Cardiac muscle cell (in vitro differentiated cells and primary cell): ENCODE measurements at places on chromosomes 5 and 9. TPM values are rescaled to one million over a fixed set of nuclear protein-coding genes. Genes with fewer than 3 reads are reported as not detected.
A peak's percentile ranks its signal among the peaks of the same experiment; 100 is the strongest.

LRSAM1 gene
- total RNA-seq: 32.6 and 39.4 TPM in 2 replicates

GRCh38 chr9:72985746-72986145 lies 32.9 kb upstream of the ALDH1A1 start:
- H3K27me3 ChIP-seq: no peaks in the 10 kb centered on the region
- H3K4me1 ChIP-seq: no peaks in the 10 kb centered on the region
- H3K27ac ChIP-seq: no peak overlapping the region
- H3K36me3 ChIP-seq: no peaks in the 10 kb centered on the region
- H3K4me3 ChIP-seq: no peak overlapping the region

DNA sequence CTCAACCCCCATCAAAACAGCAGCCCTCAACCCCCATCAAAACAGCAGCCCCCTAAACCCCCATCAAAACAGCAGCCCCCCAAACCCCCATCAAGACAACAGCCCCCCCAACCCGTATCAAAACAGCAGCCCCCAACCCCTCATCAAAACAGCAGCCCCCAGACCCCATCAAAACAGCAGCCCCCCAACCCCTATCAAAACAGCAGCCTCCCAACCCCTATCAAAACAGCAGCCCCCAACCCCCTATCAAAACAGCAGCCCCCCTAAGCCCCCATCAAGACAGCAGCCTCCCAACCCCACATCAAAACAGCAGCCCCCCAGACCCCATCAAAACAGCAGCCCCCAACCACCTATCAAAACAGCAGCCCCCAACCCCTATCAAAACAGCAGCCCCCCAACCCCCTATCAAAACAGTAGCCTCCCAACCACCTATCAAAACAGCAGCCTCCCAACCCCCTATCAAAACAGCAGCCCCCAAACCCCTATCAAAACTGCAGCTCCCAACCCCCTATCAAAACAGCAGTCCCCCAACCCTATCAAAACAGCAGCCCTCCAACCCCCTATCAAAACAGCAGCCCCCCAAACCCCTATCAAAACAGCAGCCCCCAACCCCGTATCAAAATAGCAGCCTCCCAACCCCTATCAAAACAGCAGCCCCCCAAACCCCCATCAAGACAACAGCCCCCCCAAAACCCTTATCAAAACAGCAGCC lies 1.2 kb downstream of the TPPP start:
- peaks cover 5% of the 10 kb centered on the region for H3K27me3 ChIP-seq
- H3K4me3 ChIP-seq: no peak overlapping the region
- no peak overlapping the region for H3K27ac ChIP-seq
- H3K4me1 ChIP-seq: no peaks in the 10 kb centered on the region

CCL28 gene
- 0.07 TPM in 1 of 2 replicates, not detected in the other for total RNA-seq

GRCh38 chr5:111830333-111830732 lies 73.3 kb upstream of the NREP start:
- peak; percentile 46 for DNase-seq
- H3K4me1 ChIP-seq: no peaks in the 10 kb centered on the region
- H3K36me3 ChIP-seq: no peaks in the 10 kb centered on the region
- H3K4me3 ChIP-seq: no peak overlapping the region
- no peaks in the 10 kb centered on the region for H3K27me3 ChIP-seq
- H3K27ac ChIP-seq: no peak overlapping the region

DNA sequence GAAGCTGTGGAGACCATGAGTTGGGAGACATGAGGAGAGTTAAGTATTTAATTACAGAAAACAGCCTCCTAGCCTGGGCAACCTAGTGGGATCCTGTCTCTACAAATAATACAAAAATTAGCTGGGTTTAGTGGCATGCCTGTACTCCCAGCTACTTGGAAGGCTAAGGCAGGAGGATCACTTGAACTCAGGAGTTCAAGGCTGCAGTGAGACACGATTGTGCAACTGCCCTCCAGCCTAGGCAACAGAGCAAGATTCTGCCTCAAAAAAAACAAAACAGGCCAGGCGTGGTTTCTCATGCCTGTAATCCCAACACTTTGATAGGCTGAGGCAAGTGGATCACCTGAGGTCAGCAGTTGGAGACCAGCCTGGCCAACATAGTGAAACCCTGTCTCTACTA lies 52.6 kb downstream of the AQP7 start:
- no peak overlapping the region for H3K4me3 ChIP-seq
- H3K4me1 ChIP-seq: no peaks in the 10 kb centered on the region
- DNase-seq: no peak
- no peaks in the 10 kb centered on the region for H3K27me3 ChIP-seq
- no peak overlapping the region for H3K27ac ChIP-seq

DNA sequence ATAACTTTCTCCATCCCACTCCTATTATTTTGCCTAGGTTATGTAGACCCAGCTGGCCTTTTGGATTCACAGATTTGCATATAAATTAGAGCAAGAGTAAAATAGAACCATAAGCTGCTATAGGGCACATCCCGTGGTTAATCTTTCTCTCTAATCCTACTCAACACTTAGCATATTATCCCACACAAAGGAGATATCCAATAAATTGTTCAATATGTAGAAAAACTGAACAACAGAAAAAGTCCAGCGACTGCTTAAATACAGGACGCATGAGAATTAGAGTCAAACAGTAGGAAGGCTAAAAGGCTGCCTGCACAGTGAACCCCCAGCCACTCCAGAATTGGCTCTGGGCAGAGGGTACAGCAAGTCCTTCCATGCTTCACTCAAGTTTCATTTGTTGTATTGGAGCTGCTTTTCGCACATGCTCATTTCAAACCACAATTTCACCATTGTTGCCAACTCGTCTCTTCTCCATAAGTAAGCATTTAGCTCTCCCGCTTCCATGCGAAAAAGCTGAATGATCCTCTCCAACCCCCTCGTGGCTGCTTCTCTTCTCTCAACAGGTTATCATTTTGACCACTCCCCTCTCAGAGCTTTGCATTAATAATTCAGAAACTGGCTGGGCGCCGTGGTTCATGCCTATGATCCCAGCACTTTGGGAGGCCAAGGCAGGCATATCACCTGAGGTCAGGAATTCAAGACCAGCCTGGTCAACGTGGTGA lies 14.1 kb upstream of the IQGAP2 start:
- H3K4me3 ChIP-seq: no peak overlapping the region
- no peaks in the 10 kb centered on the region for H3K36me3 ChIP-seq
- H3K27me3 ChIP-seq: no peaks in the 10 kb centered on the region
- DNase-seq: no peak
- H3K4me1 ChIP-seq: peaks cover 17% of the 10 kb centered on the region

- no peaks in the 10 kb centered on the region for H3K27me3 ChIP-seq
- H3K36me3 ChIP-seq: no peaks in the 10 kb centered on the region
- H3K27ac ChIP-seq: no peak overlapping the region
- DNase-seq: peak; percentile 56
These were observed 45.1 kb downstream of the S1PR3 start for GRCh38 chr9:89036383-89036782.

GRCh38 chr9:134200730-134201129 lies 36.4 kb upstream of the RNU6ATAC start:
- H3K36me3 ChIP-seq: no peaks in the 10 kb centered on the region
- H3K4me3 ChIP-seq: no peak overlapping the region
- no peak for DNase-seq
- no peaks in the 10 kb centered on the region for H3K4me1 ChIP-seq
- H3K27me3 ChIP-seq: no peaks in the 10 kb centered on the region
- H3K27ac ChIP-seq: no peak overlapping the region

PCDHGA9 gene
- 1.1 and 1.8 TPM in 2 replicates for total RNA-seq

PCDHA4 gene
- total RNA-seq: 14.2 and 14.3 TPM in 2 replicates

TENT4A gene
- total RNA-seq: 10.1 and 27.0 TPM in 2 replicates

- H3K27me3 ChIP-seq: no peaks in the 10 kb centered on the region
- no peak overlapping the region for H3K4me3 ChIP-seq
- peaks cover 8% of the 10 kb centered on the region for H3K36me3 ChIP-seq
These were observed 230.6 kb downstream of the GNA14 start for GRCh38 chr9:77417566-77417965.

- peaks cover 13% of the 10 kb centered on the region for H3K4me1 ChIP-seq
- H3K36me3 ChIP-seq: no peaks in the 10 kb centered on the region
- H3K27me3 ChIP-seq: no peaks in the 10 kb centered on the region
- no peak overlapping the region for H3K4me3 ChIP-seq
- H3K27ac ChIP-seq: peak overlapping the region; percentile 86
These were observed 169.0 kb downstream of the FBXL17 start for GRCh38 chr5:108212775-108213346.

GRCh38 chr9:123550797-123551196 lies 194.8 kb downstream of the CRB2 start:
- no peaks in the 10 kb centered on the region for H3K36me3 ChIP-seq
- DNase-seq: no peak
- no peak overlapping the region for H3K4me3 ChIP-seq
- no peak overlapping the region for H3K27ac ChIP-seq
- H3K4me1 ChIP-seq: peaks cover 17% of the 10 kb centered on the region

GFRA3 gene
- total RNA-seq: 0.39 and 0.53 TPM in 2 replicates

GRCh38 chr5:95673081-95673480 lies 9.7 kb downstream of the SPATA9 start:
- no peaks in the 10 kb centered on the region for H3K27me3 ChIP-seq
- no peaks in the 10 kb centered on the region for H3K36me3 ChIP-seq
- DNase-seq: no peak
- H3K27ac ChIP-seq: no peak overlapping the region
- peaks cover 3% of the 10 kb centered on the region for H3K4me1 ChIP-seq
- H3K4me3 ChIP-seq: no peak overlapping the region

LCN1 gene
- total RNA-seq: not detected in 2 replicates

CCDC192 gene
- not detected in 2 replicates for total RNA-seq

SV2C gene
- total RNA-seq: 0.24 and 0.28 TPM in 2 replicates

- no peaks in the 10 kb centered on the region for H3K27me3 ChIP-seq
- no peaks in the 10 kb centered on the region for H3K36me3 ChIP-seq
- peak overlapping the region; percentile 48 for H3K4me3 ChIP-seq
- H3K4me1 ChIP-seq: peaks cover 6% of the 10 kb centered on the region
- H3K27ac ChIP-seq: peak overlapping the region; percentile 2
These were observed 5.5 kb upstream of the CDHR2 start for GRCh38 chr5:176543428-176544182.

- H3K27ac ChIP-seq: no peak overlapping the region
- H3K4me1 ChIP-seq: no peaks in the 10 kb centered on the region
- no peak overlapping the region for H3K4me3 ChIP-seq
- DNase-seq: no peak
- no peaks in the 10 kb centered on the region for H3K36me3 ChIP-seq
These were observed 281.7 kb downstream of the PARP8 start for GRCh38 chr5:50947906-50948683.

DNA sequence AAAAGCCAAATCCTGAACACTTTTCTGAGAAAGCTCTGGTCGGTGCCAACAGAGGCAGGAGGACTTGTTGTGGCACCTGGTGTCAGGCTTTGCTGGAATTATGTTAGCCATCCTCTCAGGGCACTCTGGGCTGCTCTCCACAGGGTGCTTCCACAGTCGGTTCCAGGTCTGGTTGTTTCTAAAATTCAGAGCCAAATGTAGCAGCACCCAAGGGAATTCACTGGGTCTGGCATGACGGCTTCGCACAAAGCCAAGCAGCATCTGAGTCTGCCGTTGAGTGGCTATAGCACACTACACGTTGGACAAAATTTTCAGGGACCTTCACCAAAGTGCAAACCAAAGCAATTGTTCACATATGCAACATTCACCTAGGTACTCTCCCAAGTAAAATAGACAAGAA lies 110.2 kb downstream of the PJA2 start:
- no peaks in the 10 kb centered on the region for H3K36me3 ChIP-seq
- no peaks in the 10 kb centered on the region for H3K4me1 ChIP-seq
- no peak overlapping the region for H3K4me3 ChIP-seq

DNA sequence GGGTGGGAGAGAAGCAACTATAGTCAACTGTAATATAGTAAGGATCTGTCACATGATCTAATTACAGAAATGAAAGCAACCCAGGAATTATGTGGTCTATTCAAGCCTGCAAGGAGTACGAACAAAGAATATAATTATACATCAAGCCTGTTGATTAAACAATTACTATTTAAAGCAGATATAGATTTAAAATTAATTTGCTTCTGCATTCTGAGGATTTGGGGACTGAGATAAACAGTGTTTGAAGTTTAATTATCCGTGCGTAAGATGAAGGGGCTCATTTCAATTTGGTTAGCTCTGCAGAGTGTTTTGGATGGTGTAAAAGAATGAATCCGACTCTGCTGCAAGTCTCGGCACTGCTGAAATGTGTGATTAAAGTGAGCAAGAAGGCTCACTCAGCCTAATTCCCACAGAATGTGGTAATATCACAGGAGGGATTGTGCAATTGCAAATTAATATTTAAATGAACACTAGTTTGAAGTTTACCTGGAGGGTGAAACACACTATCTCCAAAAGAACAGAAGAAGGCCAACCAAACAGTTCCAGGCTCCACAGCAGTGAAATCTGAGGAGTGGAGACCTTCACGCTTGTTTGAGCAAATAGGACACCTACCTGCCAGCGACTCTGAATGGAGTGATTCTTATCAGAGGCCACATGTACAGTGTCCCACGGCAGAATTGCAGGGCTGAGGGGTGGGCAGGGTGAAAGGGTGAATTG lies 420.6 kb upstream of the SLC30A5 start:
- no peaks in the 10 kb centered on the region for H3K36me3 ChIP-seq
- no peaks in the 10 kb centered on the region for H3K27me3 ChIP-seq
- H3K4me1 ChIP-seq: peaks cover 6% of the 10 kb centered on the region
- DNase-seq: no peak
- no peak overlapping the region for H3K4me3 ChIP-seq

MYO10 gene
- 7.1 and 9.3 TPM in 2 replicates for total RNA-seq

GRCh38 chr9:137176302-137177182 lies 4.7 kb upstream of the TMEM210 start:
- H3K4me1 ChIP-seq: no peaks in the 10 kb centered on the region
- peak; percentile 54 for DNase-seq
- peaks cover 46% of the 10 kb centered on the region for H3K27me3 ChIP-seq

- no peak overlapping the region for H3K27ac ChIP-seq
- no peak overlapping the region for H3K4me3 ChIP-seq
- no peaks in the 10 kb centered on the region for H3K27me3 ChIP-seq
- no peaks in the 10 kb centered on the region for H3K36me3 ChIP-seq
- H3K4me1 ChIP-seq: no peaks in the 10 kb centered on the region
These were observed 190.2 kb downstream of the TRPM6 start for GRCh38 chr9:74697535-74697934.

GRCh38 chr9:35404865-35405264 lies 85.0 kb upstream of the RUSC2 start:
- no peaks in the 10 kb centered on the region for H3K27me3 ChIP-seq
- H3K27ac ChIP-seq: no peak overlapping the region
- no peak for DNase-seq
- H3K4me1 ChIP-seq: no peaks in the 10 kb centered on the region
- peaks cover 14% of the 10 kb centered on the region for H3K36me3 ChIP-seq
- no peak overlapping the region for H3K4me3 ChIP-seq

DNA sequence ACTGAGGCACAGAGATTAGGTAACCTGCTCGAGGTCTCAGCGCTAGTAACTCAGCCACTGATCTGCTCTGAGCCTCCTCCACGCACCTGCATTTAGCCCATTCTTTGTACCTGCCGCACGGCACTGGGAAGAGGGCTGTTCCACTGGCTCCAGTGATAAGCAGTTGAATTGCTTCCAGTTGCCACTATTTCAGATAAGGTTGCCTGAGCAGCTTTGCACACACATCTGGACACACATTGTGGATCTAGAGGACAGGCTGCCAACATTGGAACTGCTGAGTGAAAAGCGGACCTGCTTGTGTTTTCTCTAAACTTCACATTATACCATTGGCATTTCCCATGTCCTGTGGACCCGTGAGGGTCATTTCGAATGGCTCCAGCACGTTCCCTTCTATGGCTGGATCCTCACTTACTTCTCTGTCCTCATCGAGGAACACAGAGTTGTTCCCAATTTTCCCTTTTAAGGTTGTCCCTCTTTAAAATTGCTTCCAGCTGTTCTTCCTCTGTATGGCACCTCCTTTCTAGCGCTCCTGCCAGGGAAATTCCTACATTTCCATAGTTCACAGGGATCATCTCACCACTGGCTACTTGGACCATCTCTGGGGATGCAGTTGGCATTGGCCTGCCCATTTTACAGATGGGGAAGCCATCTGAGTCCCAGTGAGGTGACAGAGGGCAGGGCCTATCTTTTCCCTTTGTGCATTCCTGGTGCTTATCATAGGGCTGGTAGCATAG lies 45.9 kb upstream of the RPL26L1 start:
- no peak overlapping the region for H3K4me3 ChIP-seq
- DNase-seq: no peak
- H3K27ac ChIP-seq: no peak overlapping the region
- H3K27me3 ChIP-seq: no peaks in the 10 kb centered on the region
